ENCODE measurements at places on chromosomes 2 and 18.

GRCh38 chr2:138012968-138013367 lies 48.7 kb downstream of the HNMT start:
- no peak for DNase-seq

DNA sequence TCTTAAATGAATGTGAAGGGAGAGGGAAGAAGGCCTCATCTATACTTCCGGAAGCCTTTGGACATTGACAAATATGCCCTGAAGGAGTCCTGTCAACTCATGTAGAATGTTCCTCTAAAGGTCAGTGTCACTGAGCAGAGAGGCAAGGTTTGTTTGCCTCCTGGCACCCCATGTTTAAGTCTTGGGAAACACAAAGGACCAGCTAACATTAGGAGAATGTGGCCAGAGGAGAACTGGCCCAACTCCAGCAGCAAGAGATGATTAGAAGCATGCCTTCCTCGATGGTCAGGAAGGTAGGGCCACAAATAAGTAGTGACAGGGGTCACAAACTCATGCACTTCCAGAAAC lies 5.7 kb downstream of the DYSF start:
- DNase-seq: no peak

DNA sequence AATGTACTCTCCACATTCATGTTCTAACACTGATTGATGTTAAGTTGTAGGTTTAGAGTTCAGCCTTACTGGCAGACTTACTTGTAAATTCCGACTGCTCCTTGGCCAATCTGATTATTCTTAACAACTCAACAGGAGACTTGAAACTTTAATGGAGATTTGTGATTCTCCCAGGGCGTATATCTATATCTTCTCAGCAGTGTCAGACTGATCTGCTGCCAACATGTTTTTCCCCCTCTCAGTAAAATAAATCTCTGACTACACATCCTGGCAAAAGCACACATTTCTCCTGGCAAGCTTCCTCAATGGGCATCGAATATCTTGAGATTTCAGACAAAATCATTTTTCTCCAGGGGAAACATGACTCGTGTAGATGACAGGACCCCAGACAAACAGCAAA lies 1041.2 kb downstream of the DPP10 start:
- DNase-seq: no peak

- no peak for DNase-seq
Measured at GRCh38 chr2:147714582-147714981, 130.2 kb upstream of the ACVR2A start.

DNA sequence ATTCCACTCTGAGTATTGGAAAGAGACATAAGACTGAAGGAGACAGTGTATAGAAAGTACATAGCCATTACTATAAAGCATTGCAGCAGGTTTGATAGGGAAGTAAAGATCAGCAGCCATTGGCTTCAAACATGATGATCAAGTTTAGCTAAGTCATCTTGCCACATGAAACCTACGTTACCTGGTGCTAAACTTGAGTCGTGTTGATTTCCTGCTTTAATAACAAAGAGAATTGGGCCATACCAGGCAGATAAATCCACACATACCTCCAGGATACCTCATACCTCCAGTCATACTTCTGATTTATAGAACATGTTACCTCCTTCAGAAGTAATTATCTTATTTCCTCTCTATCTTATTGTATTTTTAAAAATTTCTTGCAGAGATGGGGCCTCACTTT lies 10.3 kb upstream of the KYNU start:
- DNase-seq: no peak

GRCh38 chr2:193946806-193947205 lies 1710.2 kb upstream of the SLC39A10 start:
- no peak for DNase-seq

DNA sequence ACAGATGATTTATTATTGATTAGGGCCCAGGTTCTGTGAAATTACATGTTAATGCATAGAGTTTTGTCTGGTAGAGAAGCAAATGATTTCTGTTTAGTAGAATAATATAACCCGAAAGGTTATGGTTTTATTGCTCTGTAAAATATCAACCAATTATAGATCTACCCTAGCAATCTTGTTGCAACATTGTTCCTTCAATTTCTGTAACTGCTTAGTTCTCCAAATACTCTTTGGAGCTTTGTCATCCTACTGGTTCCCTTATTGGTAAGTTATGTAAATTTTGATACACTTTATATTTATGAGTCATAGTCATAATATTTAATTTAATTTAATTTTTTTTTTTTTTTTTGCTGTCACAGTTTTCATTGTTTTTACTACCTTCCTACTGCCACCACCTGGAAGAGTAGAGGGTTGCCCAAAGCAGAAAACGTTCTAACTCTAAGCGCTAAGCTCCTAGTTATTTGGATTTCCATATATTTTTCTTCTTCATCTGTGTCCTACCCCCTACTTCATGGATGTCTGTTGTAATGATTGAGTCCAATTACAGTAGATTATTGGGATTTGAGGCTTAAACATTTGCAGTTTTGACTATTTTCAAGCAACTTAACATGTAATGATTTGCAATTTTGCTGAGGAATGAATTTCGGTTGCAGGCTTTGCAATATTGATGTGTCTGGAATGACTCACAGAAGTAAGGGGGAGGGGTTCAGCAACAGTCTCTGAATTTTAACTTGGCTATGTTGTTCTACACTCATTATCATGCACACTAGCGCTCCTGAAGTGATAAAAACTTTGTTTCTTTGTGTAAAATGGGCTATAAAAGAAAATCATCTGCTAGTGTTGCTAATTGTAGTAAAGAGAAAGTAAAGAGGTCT lies 51.1 kb downstream of the NABP1 start:
- no peak for DNase-seq

DNA sequence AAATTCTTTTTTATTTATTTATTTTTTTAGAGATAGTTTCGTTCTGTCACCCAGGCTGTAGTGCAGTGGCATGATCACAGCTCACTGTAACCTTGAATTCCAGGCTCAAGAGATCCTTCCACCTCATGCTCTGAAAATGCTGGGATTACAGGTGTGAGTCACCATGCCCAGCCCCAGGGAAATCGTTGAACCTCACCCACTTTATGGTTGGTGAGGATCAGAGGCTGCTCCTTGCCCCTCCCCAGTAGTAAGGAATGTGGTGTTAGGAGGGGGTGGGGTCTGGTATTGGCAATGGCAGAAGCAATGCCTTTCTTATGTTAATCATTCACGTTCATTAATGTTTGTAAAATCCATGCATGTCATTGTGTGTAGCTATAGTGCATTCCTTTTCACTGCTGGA lies 161.9 kb downstream of the SUCLG1 start:
- no peak for DNase-seq
